ENCODE measurements at places on chromosomes 12 and 14.
A peak's percentile ranks its signal among the peaks of the same experiment; 100 is the strongest.

DNA sequence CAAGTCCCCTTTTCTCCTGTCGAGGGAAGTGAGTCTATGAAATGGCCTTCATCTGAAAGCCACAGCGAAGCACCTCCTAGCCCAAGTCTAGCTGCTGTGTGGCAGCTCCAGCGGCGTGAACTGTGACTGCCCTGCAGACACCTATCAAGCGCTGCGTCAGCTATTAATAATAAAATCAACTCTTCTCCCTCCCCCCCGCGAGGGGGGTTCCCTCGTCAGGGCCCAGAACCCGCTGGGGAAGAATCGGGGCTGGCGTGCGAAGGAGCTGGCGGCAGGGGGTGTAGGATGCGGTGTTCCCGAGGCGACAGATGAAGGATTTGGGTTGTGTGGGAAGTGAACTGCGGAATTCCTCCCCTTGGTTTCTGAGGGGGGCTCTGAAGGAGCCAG lies 662 bp upstream of the ATP2A2 start:
- DNase-seq, result no peak

DNA sequence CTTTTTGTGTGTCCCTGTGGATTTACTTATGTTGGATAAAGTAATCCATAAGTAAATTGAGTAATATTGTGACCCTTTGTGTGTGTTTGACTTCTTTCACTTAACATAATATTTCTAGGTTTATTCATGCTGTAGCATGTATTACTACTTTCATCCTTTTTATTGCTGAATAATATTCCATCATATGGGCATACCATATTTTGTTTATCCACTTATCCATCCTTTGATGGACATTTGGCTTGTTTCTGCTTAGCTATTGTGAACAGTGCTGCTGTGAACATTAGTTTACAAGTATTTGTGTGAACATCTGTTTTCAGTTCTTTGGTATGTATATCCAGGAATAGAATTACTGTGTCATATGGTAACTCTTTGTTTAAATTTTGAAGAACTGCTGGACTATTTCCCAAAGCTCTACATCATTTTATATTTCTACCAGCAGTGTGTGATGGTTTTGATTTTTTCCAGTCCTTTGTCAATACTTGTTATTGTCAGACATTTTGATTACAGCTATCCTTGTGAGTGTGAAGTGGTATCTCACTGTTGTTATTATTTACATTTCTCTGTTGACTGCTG lies 25.2 kb downstream of the G2E3 start:
- no peak for DNase-seq

DNA sequence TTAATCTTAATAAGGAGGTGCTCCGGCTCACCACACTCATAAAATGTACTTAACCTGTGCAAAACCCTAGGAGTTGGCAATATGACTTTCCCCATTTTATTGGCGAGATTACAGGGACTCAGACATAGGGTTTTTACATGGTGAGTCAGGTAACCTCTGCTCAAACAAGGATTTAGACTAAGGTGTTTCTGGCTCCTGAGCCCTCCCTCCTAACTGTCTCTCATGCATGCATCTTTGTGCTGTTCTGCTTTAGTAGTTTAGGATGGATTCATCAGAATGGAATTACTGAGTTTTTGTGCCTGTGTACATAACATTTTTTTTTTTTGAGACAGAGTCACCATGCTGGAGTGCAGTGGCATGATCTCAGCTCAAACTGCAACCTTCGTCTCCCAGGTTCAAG lies 993.3 kb upstream of the TMEM132C start:
- no peak for DNase-seq

DNA sequence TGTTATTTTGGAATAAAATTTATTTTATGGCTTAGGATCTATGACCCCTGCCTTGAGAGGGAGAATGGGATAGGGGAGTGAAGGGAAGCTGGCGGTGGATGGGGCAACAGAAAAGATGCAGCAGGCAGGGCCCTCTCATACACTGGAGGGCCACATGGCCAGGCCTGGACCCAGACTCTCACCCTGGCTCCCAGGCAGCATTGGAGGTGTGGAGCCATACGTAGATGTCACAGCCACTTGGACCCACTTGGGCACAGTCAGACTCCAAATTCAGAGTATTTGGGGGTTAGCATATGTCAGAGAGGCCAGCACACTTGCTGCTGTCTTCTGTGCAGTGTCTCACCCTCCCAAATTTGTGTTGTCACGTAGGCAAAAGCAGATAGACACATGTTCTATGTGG lies 6.5 kb downstream of the NAB2 start:
- no peak for DNase-seq

GRCh38 chr12:103665971-103666370 lies 78.9 kb downstream of the STAB2 start:
- DNase-seq, result no peak

GRCh38 chr14:67704484-67705089 lies 2.9 kb downstream of the RDH12 start:
- no peak for DNase-seq

DNA sequence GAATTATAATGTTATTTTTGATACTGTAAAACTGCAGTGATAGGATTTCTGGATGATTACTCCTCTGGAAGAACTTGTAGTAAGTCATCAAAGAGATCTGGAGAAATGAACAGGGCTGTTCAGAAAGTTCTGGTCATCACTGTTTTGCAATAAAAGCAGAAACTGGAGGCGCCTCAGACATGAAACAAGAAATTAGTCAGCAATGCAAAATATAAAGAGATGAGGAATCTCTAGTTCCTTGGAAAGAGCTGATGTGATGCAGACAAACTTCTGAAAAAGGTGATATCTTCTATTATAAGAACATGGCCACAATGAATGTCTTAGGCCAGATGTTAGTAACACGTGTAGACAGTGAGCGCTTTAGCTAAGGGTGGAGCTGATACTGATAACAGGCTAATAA lies 9.5 kb downstream of the ACIN1 start:
- DNase-seq, result no peak

- DNase-seq, result no peak
Measured at GRCh38 chr14:100221533-100222223, 17.3 kb upstream of the YY1 start.

- DNase-seq, result no peak
Measured at GRCh38 chr12:46546634-46547273, 174.2 kb upstream of the SLC38A2 start.

DNA sequence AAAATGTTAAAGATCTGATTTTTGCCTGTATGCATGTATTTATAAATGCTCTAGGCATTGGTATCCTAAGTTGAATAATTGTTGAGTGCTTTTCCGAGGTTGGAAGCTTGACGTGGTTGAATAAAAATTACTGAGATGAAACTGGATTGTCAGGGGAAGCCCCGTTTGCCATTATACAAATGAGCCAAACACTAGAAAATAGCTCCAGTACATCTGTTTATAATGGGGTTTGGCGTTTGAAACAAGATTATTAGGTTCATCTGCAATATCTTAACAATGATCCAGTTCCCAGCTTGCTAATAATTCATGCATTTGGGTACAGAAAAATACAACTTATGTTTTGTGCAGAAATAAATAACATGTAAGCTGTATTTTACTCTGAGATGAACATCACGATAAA lies 789.6 kb downstream of the GALC start:
- no peak for DNase-seq

- DNase-seq, result no peak
Measured at GRCh38 chr12:84619053-84619571, 293.5 kb downstream of the SLC6A15 start.

GRCh38 chr12:105222726-105223351 lies 13.1 kb downstream of the APPL2 start:
- no peak for DNase-seq

DNA sequence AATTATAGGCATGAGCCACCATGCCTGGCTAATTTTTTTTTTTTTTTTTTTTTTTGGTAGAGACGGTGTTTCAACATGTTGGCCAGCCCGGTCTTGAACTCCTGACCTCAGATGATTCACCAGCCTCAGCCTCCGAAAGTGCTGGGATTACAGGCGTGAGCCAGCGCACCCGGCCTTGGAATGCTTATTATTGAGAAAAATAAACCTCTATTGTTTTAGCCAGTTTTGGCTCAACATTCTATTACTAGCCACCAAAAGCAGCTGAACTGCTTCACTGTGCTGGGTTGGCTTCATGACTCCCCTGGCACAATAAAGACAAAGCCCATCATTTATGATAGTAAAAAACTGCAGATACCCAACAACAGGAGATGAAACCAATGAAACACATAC lies 93.5 kb upstream of the CEP83 start:
- DNase-seq, result no peak

DNA sequence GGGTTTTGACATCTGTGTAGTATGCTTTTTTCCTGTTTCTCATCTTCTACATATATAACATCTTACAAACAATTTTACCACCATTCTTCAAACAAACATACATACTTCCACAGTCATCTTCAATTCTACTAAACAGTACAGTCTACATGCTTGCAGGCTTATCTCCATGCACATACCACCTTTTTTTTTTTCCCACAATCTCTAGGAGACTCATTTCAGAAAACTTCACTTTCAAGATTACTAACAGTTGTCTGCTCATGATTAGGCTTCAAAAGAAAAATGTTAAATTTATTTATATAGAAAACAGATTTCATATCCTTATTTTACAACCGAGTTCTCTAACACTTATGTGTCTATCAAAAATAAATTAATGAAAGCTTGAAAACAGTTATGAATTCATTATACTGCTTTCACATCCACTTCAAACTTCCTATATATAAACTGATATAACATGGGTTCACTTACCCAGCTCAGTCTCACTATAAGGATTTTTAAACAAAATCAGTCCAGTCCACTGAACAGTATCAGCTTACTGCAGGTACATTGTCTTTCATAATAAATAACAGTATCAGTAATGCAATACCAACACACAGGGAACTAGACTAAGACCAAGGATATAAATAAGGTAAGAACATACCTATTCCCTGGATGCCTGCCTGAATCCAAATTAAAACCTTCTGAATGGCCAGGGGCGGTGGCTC lies 42.5 kb downstream of the LRP6 start:
- peak; percentile 34 for DNase-seq

DNA sequence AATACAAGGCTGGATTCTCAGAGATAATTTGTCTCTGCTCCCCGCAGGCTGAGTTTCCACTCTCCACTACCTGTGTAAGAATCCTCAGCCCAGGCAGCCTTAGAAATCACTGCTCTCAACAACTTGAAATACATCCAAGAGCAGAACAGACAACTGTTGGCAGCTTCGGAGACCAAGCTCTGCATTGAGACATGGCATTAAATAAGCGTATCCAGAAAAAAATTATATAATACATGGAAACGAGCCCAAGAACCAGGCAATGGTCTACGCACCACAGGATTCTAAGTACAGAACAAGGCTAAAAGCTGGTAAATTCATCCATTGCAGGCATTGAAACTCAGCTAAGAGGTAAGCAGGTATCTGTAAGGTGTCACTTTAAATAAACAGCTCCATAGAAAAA lies 165.5 kb upstream of the DIO3 start:
- DNase-seq, result no peak

DNA sequence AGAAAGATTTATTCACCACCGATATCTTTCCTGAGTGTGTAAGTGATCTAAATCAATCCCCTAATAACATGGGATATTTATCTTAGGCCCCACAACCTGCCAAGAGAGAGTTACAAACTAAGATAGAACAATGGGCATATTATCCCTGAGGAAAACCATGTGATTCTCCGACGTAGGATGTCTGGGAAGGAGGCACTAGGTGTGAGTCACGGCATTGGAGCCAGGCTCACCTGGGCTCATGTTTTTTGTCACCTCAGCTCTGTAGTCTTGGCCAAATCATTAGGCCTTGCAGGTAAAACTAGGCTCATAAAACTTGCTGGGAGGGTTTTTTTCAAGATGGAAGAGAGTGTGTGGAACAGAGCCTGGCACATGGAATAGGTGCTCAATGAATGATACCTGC lies 129.7 kb upstream of the PLEKHG7 start:
- no peak for DNase-seq

- no peak for DNase-seq
Measured at GRCh38 chr14:57345106-57345505, 45.3 kb upstream of the NAA30 start.

GRCh38 chr12:49702676-49703215 lies 4.5 kb downstream of the FMNL3 start:
- DNase-seq, result no peak

DNA sequence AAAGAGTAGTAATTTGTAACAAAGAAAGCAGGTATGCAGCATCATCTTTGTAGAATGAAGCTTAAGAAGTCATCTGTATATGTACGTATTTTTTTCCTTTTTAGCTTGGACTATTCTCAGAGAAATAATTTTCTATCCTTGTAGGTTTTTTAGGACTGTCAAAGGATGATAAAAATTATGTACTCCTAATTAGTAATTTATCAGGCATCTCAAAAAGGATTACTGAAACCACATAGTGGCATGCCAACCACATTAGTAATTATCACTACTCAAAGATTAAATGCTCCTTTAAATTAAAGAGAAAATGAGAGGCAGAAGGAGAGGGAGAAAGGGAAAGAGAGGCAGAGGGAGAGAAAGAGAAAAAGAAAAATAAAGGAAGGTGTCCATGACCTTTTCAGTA lies 17.3 kb downstream of the TTC8 start:
- no peak for DNase-seq

- no peak for DNase-seq
Measured at GRCh38 chr12:79681008-79681590, 9.7 kb downstream of the PAWR start.

GRCh38 chr12:48160046-48160445 lies 2.7 kb upstream of the ASB8 start:
- DNase-seq, result no peak

DNA sequence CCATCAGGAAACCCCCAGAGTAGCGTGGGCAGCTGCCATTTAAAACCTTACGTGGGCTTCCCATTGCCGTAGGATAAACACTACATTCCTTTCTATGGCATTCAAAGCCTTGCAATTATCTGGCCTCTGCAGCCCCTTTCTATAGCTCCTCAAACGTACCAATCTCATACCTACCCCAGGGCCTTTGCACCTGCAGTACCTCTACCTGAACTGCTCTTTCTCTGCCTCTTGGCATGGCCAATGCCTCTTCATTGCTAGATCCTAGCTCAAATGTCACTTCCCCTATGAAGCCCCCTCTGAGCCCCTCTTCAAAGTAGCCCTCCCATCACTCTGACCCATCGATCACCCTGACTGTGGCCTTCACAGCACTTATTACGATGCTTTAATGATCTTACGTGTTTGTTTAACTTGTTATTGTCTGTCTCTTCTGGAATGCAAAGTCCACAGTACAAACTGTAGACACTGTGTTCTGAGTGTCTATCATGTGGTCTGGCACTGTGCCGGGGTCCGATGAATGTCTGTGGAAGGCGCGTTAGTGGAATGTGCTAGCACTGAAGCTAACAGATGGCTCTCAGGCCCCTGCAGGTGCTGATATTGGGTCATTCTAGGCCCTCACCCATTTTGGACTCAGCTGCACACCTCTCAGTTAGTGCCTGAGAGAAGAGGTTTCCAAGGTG lies 157.3 kb upstream of the NOS1 start:
- DNase-seq, result no peak
